ENCODE measurements at places on chromosomes 3 and 15. TPM values are rescaled to one million over a fixed set of nuclear protein-coding genes. Genes with fewer than 3 reads are reported as not detected.
A peak's percentile ranks its signal among the peaks of the same experiment; 100 is the strongest.

DNA sequence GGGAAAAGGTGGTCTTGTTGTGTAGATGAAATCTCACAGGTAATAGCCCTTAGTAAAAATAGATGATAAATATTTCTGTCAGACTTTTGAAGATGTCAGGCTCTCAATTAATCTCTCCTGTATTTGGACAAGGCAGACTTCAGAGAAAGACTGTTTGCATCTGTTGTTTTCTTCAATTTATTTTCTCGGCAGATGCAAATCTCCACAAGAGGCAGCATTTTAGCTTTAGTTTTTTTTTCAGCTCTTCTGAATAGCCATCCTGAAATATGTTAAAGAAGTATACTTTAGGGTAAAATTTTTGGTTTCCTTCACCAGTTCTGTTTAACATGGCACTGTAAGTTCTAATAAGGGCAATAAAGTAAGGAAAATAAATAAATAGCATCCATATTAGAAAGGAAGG, 685.1 kb downstream of the SI start:
- DNase-seq = no peak

DNA sequence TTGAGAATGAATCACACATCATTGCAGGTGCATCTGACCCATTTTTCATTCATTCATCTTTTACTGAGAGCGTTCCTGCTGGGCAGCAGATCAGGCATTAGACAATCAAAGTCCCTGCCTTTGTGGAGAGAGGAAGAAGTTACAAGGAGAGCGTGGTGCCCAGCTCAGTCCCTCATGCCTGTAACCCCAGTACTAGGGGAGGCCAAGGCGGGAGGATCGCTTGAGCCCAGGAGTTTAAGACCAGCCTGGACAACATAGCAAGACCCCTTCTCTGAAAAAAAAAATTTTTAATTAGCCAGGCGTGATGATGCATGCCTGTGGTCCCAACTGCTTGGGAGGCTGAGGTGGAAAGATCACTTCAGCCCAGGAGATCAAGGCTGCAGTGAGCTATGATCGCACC, 35.0 kb upstream of the MEX3B start:
- DNase-seq = no peak

DNA sequence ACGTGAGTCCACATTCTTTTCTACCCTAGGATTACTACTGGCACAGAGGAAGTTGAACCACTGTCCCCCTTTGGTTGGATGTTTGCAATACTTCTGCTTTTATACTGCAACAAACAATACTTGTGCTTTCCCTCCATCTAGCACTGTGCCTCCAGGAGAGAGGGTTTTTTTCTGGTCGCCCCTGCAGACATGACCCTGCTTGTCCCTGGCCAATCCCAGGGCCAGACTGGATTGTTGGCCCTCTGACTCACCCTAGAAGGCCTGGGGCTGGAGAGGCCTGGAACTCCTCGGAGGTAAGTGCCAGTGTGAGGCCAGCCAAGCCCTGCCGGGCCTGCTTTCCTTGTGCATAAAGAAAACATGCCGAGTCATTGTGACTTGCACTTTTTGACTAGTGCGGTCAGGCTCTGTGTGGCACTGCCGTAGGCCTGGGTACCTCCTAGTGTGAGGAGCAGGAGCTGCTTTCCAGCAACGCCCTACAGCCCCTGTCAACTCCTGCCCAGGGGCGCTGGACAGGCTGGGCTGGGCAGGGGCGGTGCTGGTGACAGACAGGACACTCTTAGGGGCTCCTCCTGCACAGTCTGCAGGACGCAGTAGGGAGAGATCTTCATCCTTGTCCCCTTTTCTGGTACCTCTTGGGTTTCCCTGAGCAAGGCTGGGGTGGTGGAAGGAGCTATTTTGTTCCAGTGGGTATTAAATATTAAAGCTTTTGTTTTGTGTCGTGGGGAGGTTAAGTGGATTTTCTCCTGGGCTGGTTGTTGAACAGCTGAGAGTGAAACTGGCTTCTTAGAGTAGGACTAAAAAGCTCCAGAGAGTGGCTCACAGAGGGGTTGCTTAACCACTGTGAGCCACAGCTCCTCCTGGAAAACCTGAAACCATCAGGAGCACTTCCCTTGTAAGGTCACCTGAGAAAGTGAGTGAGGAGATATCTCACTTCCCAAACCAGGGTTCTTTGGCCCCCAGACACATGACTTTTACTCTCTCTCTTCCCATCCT, 14.4 kb upstream of the TKT start:
- DNase-seq = no peak

DNA sequence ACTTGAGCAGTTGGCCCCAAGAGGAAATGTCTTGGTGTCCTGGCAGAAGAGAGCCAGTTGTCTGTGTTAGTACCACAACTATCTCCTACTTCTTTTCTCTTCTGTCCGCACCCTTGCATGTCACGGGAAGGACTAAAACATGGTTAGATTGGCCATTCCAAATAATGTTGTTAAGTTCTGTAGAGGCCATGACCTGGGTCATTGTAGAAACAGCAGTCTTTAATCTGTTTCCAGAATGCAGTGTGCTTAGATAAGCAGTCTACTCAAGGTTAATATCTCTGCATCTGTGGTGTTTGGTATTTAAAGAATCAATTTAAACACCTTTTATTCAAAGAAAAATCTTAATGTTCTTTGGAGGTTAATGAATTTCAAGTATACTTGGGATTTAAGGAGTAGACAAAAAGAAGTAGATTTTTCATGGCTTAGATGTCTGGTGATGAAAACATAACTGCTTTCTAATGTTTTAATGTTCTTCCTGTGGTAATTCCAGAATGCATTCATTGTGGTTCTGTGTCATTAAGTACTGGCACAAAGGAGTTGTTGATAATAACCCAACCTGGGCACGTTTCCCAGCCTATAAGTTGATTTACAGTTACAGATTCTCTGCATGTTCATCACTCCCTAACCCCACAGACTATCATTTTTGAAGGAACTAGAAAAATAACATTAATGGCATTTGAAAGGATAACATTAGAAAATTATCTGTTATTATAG, 58.9 kb downstream of the TMEM108 start:
- DNase-seq = no peak

DNA sequence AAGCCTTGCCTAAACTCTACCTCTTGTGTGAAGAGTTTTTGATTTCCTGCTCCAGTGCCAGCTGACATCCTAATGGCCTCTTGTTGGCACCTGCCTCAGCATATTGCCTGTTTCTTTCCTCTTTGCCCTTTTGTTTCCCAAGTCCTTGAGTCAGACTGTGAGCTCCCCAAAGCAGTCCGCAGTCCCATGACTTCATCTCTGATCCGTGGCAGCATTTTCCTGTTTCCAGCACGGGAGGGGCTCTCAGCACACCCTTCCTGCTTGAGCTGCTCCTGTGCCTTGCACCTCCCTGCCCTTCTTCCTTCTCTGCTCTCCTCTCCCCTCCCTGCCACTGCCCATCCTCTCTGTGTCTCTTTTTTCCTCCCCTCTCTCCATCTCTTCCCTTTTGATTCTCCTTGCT, 179.6 kb downstream of the EPHB1 start:
- DNase-seq = no peak

DNA sequence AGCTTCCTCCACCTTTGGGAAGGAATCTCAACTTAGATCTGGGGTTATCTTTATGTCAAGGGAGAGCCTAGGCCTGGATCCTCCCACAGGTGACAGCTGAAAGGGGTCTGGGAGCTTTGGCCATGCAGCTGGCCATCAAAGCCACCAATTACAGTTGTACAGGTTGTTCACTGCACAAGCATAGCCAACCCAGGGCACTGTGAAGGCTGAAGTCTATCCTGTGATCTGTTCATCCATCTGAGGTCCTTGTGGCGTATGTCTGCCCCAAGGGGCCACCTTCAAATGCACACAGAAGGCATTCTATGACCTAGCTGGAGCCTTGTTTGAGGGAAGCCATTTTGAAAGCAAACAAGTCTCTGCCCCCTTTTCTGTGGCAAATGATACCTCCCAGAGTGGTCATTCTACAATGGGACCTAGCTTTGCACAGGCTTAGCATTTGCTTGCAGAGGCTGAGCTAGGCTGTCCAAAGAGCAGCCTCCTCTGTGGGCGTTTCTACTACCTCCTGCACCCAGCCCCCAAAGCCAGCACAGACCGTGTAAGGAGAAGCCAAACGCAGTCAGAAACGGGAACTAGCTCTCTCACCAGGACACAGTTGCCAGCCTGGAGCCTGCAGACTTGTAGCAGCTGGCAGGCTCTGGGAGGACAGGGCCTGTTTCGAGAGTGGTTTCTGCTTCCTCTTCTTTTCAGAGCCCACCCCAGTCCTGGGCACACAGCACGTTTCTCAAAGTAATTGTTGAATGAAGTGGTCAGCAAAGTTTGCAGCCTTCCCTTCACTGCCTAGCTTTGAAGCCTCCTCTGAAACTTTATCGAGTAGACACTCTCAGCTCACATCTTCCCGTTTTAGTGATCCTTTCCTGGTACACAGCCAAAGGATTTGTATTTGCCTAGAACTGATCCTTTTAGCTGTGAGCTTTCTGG, 157.3 kb upstream of the SMAD3 start:
- DNase-seq = no peak

- DNase-seq = no peak
Observed at GRCh38 chr15:40986820-40987219, 33.5 kb downstream of the CHAC1 start.

DNA sequence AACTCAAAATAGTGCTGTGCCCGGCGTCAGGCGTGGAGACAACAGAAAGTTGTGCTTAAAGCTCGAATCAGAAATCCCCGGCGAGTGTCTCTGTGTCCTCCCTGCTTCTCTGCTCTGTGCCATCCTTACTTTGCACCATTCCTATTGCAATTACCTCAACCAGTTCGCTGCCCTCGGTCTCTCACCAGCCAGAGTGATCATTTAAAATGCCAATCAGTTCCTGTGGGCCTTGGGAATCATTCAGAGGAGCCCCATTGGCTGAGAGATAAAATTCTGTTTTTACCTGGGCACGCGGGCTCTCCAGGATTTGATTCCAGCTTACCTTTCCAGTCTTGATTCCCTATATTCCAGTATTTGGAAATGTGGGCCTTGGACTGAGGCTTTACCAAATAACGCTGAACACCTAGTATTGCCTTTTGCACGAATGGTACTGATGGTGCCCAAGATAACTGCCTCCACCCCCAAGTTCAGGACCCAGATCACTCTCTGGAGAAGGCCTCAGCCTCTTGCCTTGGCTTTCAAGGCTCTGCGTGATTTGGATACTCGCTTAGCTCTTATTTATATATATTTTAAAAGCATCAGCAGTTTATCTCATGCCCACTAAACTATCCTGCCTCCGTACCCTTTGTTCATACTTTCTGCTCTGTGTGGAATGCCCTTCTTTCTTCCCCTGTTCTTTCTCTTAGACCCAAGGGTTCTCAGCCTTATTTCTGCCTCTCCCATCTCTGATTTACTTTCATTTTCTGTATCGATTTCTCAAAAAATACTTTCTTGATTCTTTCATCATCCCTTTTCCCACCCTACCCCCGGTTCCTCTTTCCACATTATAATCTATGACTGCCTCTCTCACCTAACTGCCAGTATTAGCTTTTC, 863 bp downstream of the PSMA4 start:
- peak; percentile 24 for DNase-seq

GRCh38 chr3:129699612-129700011, 93.1 kb upstream of the PLXND1 start:
- DNase-seq = no peak

GRCh38 chr15:27328608-27329007, 357.6 kb downstream of the GABRG3 start:
- no peak for DNase-seq

FOXL2NB gene
- not detected for total RNA-seq

DUOX2 gene
- total RNA-seq = 0.05 TPM

CLDN11 gene
- total RNA-seq = not detected
